CD4-positive, alpha-beta T cell treated with Interleukin-10 for 1 hour (primary cell): ENCODE measurements at places on chromosomes 4 and X.

DNA sequence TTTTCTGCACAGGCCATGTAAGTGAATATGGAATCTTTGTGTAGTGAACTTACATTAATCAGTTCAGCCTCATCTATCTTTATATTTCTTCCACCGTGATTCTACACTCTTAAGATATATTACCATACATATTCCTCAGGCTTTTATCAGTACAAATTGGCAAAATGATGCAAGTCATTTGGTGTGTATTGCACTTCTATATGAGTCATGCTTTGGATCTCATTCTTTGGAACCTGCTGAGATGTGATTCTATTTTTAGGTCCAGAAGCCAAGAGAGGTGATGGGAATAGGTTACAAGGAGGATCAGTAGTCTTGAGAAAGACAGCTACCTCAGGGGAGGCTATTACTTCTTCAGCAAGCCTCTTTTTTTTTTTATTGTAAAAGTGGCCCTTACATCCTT, 204.4 kb downstream of the ZNF330 start:
- no peak for DNase-seq

GRCh38 chrX:97682991-97683840, 799.5 kb downstream of the RPA4 start:
- DNase-seq, result no peak

- no peak for DNase-seq
These were observed 94.0 kb downstream of the COL4A6 start for GRCh38 chrX:108344216-108344615.

DNA sequence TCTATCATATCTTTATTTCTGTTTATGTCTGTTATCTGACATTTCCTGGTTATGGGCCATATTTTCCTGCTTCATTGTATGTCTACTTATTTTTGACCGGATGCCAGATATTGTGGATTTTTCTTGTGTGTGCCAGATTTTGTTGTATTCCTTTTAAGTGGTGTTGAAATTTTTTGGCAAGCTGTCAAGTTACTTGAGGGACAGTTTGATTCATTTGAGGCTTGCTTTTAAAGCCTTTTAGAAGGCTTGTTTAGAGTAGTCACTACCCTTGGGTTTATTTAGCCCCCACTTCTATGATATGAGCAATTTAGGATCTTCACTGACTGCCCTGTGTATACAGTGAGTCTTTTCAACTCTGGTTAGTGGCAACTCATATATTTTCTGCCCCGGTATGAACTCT, 29.2 kb upstream of the NPY2R start:
- DNase-seq, result no peak

DNA sequence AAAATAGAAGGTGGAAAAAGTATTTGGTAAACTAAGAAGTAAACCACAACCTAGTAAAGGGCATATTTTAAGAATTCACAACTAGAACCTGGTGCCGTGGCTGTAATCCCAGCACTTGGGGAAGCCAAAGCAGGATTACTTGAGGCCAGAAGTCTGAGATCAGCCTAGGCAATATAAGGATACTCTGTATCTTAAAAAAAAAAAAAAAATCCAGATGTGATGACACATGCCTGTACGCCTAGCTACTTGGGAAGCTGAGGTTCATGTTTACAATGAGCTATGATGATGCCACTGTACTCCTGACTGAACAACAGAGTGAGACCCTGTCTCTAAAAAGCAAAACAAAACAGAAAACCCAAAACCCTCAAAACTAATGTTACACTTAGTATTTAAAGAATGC, 294.9 kb upstream of the ZCCHC13 start:
- no peak for DNase-seq

- no peak for DNase-seq
These were observed at the start of gene PPP2R2C for GRCh38 chr4:6472387-6473263. Gene PPP2R2C (minus strand): TSS chr4:6472614. CDS start chr4:6472229, 385 bp downstream.

DNA sequence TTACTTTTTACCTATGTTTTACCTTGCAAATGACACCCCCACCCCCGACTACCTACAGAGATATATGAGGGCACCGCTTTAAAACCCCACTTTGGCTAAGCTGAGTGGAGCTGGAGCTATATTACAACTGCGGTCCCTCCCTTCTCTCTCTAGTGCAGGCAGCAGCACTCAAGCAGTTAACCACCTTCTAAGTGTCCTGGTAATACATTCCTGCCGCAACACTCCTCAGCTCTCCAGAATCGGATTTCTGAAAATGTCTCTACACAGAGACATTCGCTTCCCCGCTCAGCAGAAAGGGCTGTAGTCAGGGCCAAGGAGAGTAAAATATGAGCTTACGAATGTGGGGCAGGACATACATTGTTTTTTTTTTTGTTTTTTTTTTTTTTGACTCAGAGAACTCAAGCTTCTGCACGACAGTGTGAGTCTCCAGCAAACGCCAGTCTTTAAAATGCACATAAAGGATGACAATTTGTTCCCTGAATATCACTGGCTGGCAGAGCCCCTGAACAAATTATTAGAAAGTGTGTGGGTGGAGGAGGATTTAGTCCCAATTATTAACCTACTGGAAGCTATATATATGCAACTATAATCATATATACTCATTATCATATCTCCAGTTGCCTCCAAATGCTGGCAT, 287.0 kb upstream of the TET2 start:
- DNase-seq, result no peak

DNA sequence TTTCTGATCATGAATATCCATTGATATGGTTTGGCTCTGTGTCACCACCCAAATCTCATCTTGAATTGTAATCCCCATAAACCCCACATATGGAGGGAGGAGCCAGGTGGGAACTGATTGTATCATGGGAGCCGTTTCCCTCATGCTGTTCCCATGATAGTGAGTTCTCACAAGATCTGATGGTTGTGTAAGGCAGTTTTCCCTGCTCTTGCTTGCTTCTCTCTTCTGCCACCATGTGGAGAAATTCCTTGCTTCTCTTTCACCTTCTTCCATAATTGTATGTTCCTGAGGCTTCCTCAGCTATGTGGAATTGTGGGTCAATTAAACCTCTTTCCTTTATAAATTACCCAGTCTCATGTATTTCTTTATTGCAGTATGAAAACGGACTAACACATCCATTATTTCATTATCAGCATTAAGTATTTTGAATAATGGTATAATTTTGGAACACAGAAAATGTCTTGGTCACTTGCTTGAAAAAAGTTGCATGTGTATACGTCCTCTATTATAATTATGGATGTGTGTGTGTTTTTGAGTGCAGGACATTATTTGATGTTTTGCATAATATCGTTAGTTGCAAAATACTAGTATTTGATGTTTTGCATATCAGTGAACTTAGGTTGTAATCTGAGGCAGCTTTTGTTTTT, 334.6 kb downstream of the PCDH10 start:
- no peak for DNase-seq
